ENCODE measurements at places on chromosomes 4 and X. TPM values are rescaled to one million over a fixed set of nuclear protein-coding genes. Genes with fewer than 3 reads are reported as not detected.

DNA sequence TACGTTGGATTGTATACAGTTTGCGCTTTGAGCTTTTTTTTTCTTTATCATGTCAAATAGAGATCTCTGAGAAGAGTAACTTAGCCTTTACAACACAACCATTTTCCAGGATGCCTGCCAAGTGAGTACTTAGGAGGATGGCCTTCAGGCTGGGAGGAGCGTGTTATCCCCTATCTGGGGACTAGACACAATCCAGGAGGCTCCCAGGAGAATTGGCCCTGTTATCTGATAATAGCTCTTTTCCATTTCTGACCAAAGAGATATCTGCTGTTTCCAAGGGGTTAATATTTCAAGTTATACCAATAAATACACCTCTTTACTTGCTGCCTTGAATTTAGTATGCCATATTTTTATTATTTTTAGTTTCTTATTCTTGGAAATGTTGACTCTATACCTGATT lies 169.5 kb upstream of the SMARCAD1 start:
- H3K4me3 ChIP-seq: no peak overlapping the region
- no peaks in the 10 kb centered on the region for H3K36me3 ChIP-seq
- no peaks in the 10 kb centered on the region for H3K4me1 ChIP-seq
- DNase-seq: no peak
- H3K27me3 ChIP-seq: no peaks in the 10 kb centered on the region

- H3K4me3 ChIP-seq: no peak overlapping the region
- DNase-seq: no peak
- H3K36me3 ChIP-seq: no peaks in the 10 kb centered on the region
- no peaks in the 10 kb centered on the region for H3K27me3 ChIP-seq
- H3K27ac ChIP-seq: no peak overlapping the region
These were observed 9.3 kb downstream of the CD99L2 start for GRCh38 chrX:150889131-150889530.

LPAR4 gene
- total RNA-seq: 0.36 TPM

SPIN4 gene
- total RNA-seq: 0.91 TPM

GRCh38 chrX:128020701-128021100 lies 31.5 kb downstream of the ACTRT1 start:
- no peak for DNase-seq
- H3K4me1 ChIP-seq: no peaks in the 10 kb centered on the region
- H3K4me3 ChIP-seq: no peak overlapping the region

SOWAHD gene
- total RNA-seq: 0.33 TPM

DNA sequence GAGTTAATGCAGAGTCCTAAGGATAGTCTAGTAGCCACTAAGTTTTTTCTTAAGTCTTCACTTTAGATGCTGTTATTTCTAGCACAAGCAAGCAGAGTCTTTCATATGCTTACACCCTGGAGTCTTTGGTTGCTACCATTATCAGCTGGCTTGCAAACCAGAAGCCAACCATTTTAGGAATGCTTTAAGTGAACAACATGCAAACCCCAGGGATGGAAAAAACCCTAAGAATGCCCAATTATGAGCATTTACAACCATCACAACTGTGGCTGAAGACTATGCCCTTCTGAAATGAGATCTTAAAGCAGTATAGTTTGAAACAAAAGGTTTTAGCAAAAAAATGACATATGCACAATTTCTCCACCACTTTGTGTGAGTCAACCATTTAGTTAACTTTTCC lies 6.6 kb downstream of the MID1IP1 start:
- H3K4me1 ChIP-seq: peaks cover 34% of the 10 kb centered on the region
- H3K36me3 ChIP-seq: no peaks in the 10 kb centered on the region
- no peaks in the 10 kb centered on the region for H3K27me3 ChIP-seq
- H3K4me3 ChIP-seq: peak overlapping the region; percentile 82

AKAP14 gene
- total RNA-seq: not detected

PRKG2 gene
- total RNA-seq: 0.74 TPM

ANTXR2 gene
- total RNA-seq: 42.4 TPM

GRCh38 chr4:78827191-78827590 lies 51.0 kb downstream of the BMP2K start:
- no peak overlapping the region for H3K4me3 ChIP-seq
- H3K27me3 ChIP-seq: no peaks in the 10 kb centered on the region
- H3K4me1 ChIP-seq: peaks cover 14% of the 10 kb centered on the region
- H3K27ac ChIP-seq: no peak overlapping the region

DNA sequence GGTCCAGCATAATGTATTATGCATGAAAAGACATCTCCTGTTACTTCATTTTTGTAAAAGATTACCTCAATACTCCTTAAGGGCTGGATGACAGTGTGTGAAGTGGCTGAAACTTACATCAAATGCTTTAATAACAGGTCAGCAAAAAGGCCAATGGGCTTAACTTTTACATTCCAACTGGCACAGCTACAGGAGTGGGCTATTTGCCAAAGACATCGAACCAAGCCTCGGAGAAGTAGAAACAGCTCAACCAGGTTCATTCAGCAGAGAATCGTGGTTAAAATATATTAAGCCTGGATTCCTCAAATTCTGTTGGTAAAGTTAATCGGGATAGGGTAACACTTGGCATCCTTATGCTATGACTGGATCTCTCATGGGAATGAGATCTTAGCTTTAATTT lies 639.7 kb downstream of the TRIML1 start:
- H3K4me1 ChIP-seq: no peaks in the 10 kb centered on the region
- no peak overlapping the region for H3K27ac ChIP-seq
- H3K36me3 ChIP-seq: no peaks in the 10 kb centered on the region
- no peak for DNase-seq
- H3K4me3 ChIP-seq: no peak overlapping the region
- H3K27me3 ChIP-seq: no peaks in the 10 kb centered on the region

- no peak overlapping the region for H3K4me3 ChIP-seq
- H3K36me3 ChIP-seq: no peaks in the 10 kb centered on the region
- no peak for DNase-seq
- H3K27me3 ChIP-seq: no peaks in the 10 kb centered on the region
These were observed 241.1 kb downstream of the GRXCR1 start for GRCh38 chr4:43133566-43133965.

GRCh38 chr4:28373601-28374000 lies 1513.0 kb downstream of the STIM2 start:
- no peaks in the 10 kb centered on the region for H3K27me3 ChIP-seq
- no peak overlapping the region for H3K27ac ChIP-seq
- no peak overlapping the region for H3K4me3 ChIP-seq
- DNase-seq: no peak
- no peaks in the 10 kb centered on the region for H3K4me1 ChIP-seq

C4orf51 gene
- total RNA-seq: not detected

DNA sequence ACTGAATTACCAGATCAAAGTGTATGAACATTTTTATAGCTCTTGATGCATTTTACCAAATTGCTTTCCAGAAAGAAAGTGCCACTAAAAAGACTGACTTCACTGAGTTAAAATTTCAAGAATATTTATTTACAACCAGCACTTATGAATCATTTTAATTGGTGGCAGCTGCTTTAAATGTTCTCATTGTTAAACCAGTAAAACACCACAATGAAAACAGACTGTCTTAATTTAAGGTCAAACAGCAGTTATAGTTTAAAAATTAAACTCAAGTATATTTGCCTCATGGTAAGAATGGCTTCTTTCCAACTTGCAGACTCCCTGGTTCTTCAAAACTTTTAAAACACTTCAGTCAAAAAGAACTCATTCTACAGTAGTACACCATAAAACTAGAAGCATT lies 36.9 kb downstream of the AMMECR1 start:
- H3K27me3 ChIP-seq: no peaks in the 10 kb centered on the region
- H3K4me3 ChIP-seq: no peak overlapping the region
- H3K36me3 ChIP-seq: no peaks in the 10 kb centered on the region
- peaks cover 9% of the 10 kb centered on the region for H3K4me1 ChIP-seq

FATE1 gene
- total RNA-seq: not detected

DNA sequence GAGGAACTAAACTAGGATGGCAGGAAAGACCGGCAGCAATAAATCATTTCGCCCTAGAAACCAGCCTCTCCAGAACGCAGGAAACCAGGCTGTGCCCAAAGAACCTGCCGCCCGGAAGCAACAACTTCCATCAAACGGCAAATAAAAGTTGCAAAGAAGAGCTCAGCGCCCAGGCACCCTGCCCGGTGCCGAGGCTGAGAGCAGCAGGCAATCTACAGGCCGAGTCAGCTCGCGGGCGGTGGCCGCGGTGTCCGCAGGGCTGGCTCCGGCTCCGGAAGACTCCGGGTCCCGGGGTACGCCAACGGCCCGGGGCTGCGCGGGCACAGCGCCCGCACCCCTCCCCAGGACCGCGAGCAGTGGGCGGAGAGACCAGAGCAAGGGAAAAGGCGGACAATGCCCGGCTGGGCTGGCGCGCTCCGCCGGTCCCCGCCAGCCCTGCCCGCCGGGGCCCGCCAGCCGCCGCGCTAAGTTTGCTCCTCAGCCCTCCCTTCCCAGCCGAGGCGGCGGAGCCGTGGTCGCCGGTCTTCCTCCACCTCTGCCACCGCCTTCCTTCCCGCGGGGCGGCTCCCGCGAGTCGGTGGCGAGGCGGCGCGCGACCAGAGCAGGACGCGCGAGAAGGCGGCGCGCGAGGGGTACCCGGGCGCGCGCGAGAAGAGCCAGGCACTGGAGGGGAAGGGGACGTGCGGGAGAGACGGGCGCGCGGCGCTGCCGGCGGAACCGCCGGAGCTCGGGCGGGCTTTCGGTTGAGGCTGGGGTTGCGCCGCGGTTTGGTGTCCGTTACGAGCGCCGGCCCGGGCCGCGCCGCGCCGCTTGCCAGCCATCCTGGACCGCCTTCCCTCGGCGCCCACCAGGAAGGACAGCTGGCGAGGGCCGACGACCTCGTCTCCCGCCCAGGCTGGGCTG lies 733 bp downstream of the FRYL start:
- H3K4me1 ChIP-seq: peaks cover 64% of the 10 kb centered on the region
- no peaks in the 10 kb centered on the region for H3K27me3 ChIP-seq
- H3K4me3 ChIP-seq: peak overlapping the region; percentile 97
- H3K36me3 ChIP-seq: no peaks in the 10 kb centered on the region

- no peak overlapping the region for H3K4me3 ChIP-seq
- H3K36me3 ChIP-seq: no peaks in the 10 kb centered on the region
- no peaks in the 10 kb centered on the region for H3K4me1 ChIP-seq
- no peaks in the 10 kb centered on the region for H3K27me3 ChIP-seq
- no peak overlapping the region for H3K27ac ChIP-seq
These were observed 5.7 kb downstream of the TRPC5OS start for GRCh38 chrX:111881715-111882114.

DNA sequence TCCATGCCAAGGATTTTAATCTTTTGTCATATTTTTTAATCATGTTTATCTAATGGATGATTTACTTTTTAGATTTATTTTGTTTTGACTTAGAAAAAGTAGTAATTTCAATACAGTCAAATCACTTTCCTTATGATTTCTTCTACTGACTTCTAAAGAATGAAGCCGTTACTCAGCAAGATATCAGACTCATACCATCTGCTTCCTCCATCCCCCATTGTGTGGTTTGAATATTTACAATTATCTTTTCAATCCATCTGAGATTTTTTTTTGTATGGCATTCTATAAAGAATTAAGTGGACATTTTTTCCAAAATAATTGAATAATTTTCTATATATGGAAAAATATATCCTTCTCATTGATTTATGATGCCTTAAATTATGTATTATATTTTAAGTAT lies 565.4 kb upstream of the ATOH1 start:
- no peaks in the 10 kb centered on the region for H3K36me3 ChIP-seq
- no peaks in the 10 kb centered on the region for H3K27me3 ChIP-seq
- no peak overlapping the region for H3K4me3 ChIP-seq
- H3K4me1 ChIP-seq: no peaks in the 10 kb centered on the region
- no peak overlapping the region for H3K27ac ChIP-seq
- DNase-seq: no peak

DNA sequence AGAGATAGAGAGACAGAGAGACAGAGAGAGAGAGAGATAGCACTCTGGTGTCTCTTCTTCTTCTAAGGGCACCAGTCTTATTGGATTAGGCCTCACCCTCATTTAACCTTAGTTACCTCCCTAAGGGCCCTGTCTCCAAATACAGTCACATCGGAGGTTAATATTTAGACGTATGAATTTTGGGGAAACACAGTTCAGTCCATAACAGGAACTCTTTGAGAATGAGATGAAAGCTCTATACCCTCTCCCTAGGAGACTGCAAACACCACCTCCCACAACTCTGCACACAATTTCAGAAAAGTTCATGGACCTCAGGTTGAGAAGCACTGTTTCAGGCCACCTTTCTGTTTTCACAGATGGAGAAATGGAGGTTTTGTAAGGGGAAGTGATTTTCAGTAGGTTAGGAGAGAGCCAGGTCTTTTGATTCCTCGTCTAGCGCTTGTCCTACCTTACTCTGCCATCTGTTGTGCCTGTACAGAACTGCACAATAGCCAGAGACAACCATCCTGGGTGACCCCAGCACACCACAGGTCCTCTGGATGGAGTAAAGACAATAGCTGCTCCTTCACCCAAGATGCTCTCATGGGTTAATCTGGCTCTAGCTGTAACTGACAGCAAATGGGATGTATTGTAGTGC lies 16.9 kb upstream of the LOC101059915 start:
- H3K36me3 ChIP-seq: no peaks in the 10 kb centered on the region
- DNase-seq: no peak
- H3K27ac ChIP-seq: no peak overlapping the region
- no peaks in the 10 kb centered on the region for H3K27me3 ChIP-seq
- H3K4me3 ChIP-seq: no peak overlapping the region

DNA sequence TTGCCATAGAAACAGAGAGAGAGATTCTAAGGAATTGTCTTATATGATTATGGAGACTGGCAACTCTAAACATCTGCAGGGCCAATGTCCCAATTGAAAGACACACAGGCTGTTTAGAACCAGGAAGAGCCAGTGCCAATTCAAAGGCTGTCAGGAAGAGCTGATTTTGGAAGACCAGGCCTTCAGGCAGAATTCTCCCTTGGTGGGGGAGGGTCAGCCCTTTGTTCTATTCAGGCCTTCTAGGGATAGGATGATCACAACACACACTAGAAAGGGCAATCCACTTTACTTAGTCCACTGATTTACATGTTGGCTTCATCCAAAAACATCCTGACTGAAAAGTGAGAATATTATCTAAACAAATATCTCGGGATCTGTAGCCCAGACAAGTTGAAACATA lies 15.2 kb downstream of the C4orf46 start:
- no peak overlapping the region for H3K4me3 ChIP-seq
- no peak overlapping the region for H3K27ac ChIP-seq
- H3K36me3 ChIP-seq: no peaks in the 10 kb centered on the region
- H3K4me1 ChIP-seq: no peaks in the 10 kb centered on the region
- no peaks in the 10 kb centered on the region for H3K27me3 ChIP-seq

GRCh38 chr4:32128549-32128948 lies 1408.4 kb downstream of the PCDH7 start:
- H3K4me3 ChIP-seq: no peak overlapping the region
- DNase-seq: no peak
- no peaks in the 10 kb centered on the region for H3K36me3 ChIP-seq
- H3K27ac ChIP-seq: no peak overlapping the region

DNA sequence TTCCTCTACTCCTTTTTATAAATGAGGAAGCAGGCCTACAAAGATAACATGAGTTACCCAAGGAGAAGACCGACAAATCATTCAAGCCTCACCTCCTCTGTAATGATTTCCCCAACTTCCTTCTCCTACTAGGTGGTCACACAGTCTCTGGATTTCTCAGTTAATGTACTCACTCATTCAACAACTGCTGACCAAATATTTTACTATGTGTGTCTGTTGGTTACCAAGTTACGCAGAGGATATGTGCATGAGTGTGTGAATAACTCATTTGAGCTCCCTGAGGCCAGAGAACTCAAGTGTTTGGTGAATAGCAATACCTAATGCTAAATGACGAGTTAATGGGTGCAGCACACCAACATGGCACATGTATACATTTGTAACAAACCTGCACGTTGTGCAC lies 10.4 kb downstream of the CASK start:
- no peak overlapping the region for H3K4me3 ChIP-seq
